ENCODE measurements at places on chromosomes 6 and 20.
A peak's percentile ranks its signal among the peaks of the same experiment; 100 is the strongest.

DNA sequence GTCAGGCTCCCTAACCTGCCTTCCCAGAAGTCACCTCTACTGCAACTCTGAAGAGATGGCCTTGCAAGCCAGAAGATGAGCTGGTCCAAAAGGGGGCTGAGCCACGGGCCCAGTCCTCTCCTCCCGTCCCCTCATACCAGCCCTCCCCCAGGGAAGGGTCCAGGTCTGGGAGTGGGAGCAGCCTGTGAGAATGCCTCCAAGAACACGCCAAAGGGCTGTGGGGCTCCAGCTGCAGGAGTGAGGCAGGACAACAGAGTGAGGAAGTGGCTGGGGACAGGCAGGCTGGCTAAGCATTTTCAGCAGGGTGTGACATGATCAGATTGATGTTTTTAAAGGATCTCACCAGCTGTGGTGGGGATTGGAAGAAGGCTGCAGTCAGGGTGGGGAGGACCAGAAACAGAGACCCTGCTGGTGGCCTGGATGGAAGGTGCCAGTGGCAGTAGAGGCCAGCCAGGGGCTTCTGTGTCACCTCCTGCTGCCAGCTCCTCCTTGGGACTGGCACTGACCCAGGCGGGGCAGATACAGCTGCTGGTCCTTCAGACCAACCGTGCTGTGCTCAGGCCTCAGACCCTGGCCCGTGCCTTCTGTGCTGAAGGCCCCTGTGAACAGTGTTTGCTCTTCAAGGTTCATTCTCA, 257.6 kb downstream of the NRN1 start:
- DNase-seq: no peak

- DNase-seq: no peak
Observed at GRCh38 chr6:151093706-151094105, 146.1 kb upstream of the AKAP12 start.

- no peak for DNase-seq
Observed at GRCh38 chr6:650098-650497, 6.8 kb downstream of the HUS1B start.

GRCh38 chr6:74657011-74657410, 548.8 kb downstream of the COL12A1 start:
- DNase-seq: no peak

DNA sequence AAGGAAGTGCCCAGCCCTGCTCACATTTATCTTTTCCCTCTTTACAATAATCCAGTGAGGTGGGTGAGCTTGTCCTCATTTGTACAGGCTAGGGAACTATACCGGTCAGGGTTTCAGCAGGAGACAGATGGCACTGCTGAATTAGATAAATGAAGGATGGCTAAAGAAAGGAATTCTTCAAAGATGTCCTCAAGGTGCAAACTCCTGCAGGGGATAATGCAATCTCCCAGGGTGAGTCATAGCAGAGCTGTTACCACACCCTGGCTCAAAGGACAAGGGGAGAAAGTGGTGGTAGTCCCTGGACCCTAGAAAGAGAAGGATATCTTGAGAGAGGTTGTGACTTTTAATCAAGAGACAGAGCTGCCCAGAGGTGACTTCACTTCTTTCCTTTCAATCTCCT, 66.7 kb downstream of the RFPL4B start:
- DNase-seq: no peak

- DNase-seq: no peak
Observed at GRCh38 chr20:54510541-54511129, 35.2 kb downstream of the DOK5 start.

DNA sequence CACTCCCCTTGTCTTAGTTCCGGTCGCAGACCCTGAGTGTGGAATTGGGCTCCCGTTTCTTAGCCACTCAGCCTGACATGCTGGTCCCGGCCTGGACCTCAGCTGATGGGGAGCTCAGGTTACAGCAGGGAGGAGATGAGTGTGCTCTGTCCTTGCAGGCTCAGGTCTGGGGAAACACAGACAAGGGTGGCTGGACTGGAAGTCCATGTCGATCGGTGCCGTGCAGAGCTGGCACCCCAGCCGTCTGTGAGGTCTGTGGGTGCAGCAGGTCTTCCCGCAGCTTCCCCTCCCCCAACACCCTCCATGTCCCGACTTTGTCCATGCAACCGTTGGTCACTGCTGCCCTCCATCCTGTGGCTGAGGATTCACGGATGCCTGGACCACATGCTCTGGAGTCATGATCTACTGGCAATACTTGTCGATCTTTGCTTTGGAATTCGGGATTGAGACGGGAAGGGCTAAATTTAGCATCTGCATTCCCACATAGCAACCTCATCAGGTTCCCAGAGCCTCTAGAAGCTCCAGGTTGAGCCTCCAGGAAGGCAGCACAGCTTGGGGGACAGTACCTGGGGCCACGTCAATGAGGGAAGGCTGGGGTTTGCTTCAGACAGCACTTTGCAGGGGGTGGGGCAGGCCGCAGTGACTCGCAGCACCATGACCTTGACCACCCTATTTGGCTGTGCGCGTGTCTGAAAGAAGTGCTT, 118.8 kb downstream of the PSMB1 start:
- no peak for DNase-seq

DNA sequence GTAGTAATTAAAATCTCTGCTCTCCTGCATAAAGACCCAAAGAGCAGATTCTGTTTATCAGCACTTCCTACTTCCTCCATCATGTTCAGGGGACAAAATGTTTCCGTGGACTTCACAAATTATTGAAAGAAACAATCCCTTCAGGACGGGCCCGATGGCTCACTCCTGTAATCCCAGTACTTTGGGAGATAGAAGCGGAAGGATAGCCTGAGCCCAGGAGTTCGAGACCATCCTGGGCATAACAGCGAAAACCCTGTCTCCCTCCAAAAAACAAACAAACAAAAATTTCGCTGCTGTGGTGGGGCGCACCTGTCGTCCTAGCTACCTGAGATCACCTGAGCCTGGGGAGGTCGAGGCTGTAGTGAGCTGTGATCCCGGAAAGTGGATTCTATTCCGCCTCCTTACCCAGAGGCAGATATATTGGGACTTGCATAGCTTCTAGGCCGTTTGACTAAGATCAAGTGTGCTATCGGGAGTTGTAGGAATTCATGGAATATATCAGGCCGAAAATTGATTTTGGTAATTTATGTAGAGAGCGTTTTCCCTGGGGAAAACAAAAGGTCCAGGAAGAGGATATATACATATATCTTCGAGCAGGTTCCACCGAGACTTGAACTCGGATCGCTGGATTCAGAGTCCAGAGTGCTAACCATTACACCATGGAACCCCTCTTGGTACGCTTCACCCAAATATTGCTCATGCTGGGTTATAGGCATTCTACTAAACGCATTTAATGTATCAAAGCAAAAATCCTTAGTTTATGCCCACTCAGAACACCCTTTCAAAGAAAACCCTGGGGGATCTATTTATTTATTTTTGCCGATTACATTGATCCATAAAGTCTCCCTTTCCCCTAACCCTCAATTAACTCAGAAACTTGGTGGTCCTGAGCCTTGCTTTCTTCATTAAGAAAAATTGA, 74.5 kb upstream of the ZNF184 start:
- no peak for DNase-seq

DNA sequence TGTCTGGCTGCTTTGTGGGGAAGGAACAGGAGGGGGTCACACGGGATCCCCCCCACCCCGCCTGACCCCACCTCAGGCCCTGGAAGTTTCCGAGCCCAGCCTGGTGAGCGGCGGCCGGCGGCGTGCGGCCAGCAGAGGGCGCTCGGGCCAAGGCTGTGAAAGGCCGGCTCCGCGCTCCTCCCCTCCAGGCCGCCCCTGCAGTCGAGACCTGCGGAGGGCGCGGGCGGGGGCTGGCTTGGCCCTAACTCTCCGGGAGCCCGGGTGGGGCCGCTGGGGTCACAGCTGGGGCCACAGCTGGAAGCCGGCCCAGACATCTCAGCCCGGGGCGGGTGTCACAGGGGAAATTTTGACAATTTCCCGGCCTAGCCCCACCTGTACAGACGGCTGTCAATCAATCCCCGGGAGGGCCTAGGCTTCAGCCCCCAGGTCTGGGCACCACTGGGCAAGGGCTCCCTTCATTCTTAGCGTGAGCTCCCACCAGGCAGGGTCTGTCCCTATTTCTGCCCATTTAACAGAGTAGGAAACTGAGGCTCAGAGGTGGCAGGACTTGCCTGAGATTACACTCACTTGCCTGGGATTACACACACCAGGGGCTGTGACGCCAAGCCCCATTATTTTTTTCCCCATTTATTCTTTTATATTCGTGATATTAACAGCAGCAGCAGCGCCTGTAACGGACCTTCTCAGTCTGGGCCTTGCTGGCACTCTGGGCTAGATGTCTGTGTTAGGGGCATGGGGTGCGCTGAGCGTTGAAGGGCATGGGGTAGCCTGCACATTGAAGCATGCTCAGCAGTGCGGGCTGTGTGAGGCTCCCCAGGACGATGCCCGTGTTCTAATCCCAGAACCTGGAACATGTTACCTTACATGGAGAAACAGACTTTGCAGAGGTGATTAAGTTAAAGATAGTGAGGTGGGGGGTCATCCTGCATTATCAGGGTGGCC, 23.0 kb downstream of the ZBP1 start:
- peak; percentile 60 for DNase-seq

DNA sequence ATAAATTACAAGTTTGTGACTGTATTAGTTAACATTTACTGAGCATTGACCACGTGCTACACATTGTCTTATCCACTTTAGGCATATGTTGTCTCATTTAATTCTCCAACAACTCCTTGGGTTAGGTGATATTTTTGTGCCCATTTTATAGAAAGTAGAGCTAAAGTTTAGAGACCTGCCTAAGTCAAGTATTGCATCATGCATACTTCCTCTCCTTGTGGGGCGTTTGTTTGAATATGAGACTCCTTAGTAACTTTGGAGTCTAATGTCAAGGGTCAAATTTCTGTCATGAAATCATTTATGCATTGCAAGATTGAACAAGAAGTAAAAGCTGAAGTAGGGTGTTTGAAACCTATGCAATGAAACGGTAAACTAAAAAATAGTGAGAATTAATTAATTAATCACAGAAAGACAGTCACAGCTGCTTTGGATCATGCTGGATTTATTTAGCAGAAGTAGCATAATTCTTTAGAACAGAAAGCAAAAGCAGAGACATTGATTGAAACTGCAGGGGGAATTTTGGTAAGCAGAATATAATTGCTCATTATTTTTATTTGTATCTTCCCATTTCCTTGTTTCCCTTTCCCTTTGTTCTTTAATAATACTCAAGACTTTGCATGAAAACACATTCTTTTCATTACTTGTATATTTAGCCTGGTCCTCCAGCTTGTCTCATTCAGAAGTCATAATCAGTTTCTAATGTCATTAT, 1374.4 kb upstream of the GJE1 start:
- DNase-seq: no peak

GRCh38 chr6:20532881-20533280, 1.4 kb upstream of the CDKAL1 start:
- DNase-seq: no peak

DNA sequence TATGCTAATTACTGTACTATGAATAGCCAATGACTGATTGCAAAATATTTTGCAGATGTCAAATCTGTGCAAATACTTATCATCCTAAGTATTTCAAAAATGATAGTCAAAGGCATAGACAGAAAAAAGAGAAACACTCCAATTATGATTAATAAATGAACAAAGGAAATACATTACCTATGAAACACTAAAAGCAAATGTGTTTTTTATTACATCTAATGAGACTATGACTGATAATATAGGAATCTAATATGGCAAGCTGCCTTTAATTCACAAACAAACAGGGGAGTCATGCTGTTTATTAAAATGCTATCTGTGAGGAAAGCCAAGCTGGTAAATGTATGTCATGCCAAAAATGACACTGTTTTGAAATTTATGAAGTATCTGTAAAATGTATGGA, 713.2 kb upstream of the NRSN1 start:
- DNase-seq: no peak

DNA sequence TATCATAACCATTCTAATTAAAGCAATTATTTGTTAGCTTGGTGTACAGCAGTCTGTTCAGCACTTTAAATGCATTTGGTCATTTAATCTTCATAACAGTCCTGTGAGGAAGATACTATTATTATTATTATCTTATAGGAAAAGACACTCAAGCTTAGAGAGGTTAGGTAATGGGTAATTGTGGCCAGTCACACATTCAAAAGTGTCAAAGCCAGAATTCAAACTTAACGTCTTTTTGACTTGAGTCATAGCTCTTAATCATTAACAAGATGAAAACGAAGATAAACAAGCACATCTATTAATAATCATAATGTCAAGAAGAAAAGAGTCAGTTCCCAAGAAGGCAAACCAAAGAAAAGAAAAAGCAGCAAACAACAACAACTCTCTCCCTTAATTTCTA, 251.0 kb downstream of the SYNE1 start:
- no peak for DNase-seq

GRCh38 chr20:25223765-25224720, 23.8 kb upstream of the PYGB start:
- DNase-seq: no peak

DNA sequence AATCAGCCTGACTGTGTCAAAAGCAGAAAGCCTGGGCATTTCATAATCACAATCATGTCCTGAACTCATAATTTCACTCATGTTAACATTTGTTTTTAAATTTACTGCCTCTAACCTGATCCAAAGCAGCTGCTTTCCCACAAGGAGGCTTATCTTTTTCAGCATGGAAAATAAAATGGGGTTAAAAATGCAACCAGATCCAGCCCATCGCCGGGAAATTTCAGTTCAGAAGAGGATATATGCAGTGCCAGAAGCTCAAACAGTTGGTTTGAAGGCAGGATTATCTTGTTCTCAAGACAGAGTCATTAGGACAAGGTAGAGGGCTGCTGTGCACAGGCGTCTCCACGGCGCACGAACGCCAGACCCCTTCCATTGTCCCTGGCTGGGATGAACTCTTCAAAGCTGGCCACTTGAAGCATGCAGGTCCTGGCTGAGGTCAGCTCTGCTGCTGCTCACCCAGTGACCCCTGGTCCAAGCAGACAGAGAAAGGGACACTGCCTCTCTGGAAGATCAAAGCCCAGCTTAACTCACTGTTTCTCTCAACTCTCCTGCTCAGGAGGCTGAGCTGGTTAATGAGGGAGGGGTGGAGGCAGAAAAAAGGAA, 191.1 kb upstream of the HEY2 start:
- no peak for DNase-seq

DNA sequence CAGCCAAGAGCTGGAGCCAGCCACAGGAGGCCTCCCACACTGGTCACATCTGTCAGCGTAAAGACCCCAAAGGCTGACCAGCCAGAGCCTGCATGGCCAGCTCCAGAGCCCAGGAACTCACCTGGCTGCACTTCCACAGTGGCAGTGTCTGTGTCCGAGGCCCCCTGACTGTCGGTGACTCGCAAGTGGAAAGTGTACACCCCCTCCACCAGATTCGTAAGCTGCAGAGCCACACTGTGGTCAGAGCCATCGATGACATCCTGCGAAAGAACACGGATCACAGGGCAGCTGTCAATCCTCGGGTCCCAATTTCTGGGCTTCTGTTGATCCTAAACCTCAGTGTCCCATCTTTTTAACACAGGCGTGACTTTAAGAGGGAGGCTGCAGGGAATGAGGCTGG, 69.3 kb downstream of the ALDH5A1 start:
- no peak for DNase-seq

- no peak for DNase-seq
Observed at GRCh38 chr6:125232466-125232865, 69.3 kb downstream of the HDDC2 start.
